Mucosa of gallbladder (tissue), 1 donor: ENCODE measurements at places on chromosomes 7 and 10.

- DNase-seq = no peak
These were observed 162.7 kb upstream of the CDK1 start for GRCh38 chr10:60615541-60615940.

DNA sequence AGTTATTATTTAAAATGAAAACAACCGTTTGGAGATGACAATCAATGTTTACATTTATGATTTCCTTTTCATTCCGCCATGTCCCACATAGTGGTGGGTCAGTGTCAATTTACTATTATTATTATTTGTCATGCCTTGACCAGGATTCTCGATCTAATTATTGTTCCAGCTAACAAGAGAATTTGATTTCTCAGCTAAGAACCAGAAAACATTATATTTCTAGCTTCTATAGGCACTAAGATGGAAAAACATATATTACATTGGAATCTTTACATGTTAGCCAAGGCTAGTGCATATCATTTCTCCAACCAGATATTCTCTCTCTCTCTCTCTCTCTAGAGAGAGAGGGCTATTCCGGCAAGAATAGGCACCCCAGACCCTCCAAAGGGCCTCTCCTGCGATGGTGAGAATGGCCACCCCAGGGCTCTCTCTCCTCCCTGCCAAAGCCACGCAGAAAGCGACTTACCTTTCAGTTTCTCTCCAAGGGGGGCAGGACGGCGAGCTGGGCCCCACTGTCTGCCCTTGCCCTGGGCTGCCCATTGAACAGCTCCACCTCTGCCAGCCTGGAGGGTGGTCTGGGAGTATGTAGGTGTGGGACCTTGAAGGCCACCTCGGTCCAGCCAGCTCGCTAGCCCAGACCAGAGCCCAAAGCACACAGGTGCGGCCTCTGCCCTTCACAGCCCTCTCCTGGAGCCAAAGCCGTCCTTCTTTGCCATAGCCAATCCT lies 2.4 kb downstream of the HOXA3 start:
- no peak for DNase-seq

DNA sequence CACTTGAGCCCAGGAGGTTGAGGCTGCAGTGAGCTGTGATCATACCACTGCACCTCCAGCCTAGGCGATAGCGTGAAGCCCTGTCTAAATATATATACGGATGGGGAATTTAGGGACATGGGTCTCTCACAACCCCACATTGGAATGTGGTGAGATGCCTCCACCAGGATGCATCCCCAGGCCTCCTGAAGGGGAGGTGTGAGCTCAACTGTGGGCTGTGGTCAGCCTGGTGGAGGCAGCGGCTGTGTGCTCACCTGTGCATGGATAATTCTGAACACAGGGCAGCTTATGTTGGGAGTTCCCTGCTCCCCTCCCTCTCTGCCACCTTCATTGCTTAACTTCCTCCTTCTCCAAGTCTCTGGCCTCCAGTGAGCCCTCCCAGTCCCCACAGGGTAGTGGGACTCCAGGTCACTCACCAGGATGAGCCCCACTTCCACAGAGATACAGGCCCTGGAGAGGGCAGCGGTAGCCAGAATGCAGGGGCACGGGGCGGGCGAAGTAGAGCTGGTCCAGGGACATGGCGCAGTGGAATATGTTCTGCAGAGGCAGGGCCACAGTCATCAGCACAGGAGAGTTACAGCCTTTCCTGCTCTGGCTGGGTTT lies 30.4 kb downstream of the PYROXD2 start:
- no peak for DNase-seq

GRCh38 chr10:35635576-35635975 lies 6.5 kb downstream of the FZD8 start:
- peak; percentile 46 for DNase-seq

DNA sequence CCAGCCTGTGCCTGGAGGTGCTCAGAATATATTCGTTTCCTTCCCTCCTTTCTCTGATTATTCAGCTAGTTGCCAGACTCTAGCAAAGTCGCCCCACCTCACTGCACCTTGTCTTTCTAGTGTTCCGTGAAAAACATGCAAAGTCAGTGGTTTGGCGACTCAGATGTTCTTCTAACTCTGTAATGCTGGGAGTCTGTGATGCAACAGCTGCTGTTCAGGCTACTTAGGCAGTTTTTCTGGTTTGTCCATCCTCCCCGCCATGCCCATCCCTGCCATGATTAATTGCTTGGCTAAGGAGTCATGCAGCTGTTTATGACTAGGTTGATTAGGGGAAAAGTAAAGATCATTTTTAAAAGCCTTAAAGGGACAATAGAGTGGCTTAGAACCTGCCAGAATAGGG lies 99.4 kb downstream of the MTPN start:
- DNase-seq = no peak

DNA sequence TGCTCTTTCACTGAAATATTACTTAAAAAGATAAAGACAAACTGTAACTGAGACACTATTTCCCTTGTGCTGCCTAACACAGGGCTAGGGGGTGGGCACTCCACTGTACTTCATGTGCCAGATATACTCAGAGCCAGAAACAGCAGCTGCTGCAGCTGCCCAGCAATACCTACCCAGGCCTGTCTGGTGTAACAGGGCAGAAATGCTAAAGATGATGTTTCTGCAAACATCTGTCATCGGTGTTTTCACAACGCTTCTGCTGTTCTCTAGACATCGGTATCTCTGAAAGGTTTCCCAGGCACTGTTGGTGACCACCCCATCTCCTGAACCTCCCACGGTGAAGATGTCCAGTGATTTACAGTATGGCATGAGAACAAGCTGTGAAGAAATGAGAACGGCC lies 42.7 kb downstream of the LAMB1 start:
- DNase-seq = no peak

DNA sequence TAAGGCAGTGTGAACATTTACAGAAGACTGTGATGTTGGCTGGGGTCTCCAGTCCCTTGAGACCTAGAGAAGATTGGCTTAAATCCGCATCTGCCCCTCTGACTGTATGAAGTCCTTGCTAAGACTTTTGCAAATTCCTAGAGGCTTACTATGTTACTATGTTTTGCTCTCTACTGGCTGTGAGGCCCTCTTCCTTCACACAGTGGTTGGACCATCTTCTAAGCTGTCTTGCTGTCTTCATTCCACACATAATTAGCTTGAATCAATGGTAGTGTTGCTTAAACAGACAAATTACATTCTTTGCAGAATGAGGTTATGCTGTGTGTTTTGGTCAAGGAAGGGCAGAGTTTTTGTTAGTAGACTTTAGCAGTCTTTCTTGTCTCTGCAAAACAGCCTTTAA lies 658.0 kb downstream of the TYW1 start:
- no peak for DNase-seq

DNA sequence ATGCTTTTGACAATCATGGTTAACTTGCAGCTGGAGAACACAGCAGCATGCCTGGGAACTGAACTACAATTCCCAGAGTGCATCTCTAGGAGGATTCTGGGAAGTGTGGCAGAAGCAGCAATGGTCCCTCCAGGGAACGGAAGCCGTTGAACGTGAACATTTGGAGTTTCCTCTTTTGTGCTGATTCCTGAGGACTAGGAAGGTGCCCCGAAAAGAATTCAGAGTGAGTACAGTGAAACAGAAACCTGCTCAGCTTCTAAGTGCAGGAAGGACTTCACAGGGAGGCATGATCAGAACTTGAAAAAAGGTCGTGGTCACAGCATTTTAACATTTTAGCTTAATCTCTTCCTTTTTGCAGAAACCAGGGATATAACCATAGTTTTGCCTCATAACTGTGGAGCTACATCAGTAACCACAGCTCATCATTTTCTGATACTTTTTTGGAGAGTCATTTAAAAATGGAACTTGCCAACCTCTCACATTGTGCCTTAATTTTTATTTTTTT lies at the start of gene NUDT13:
Gene NUDT13, plus strand, starts transcription at position 111 of the 505 bp plus-strand sequence. CDS start 3,911 bp downstream, outside the sequence.
- DNase-seq = peak; percentile 79

- DNase-seq = no peak
These were observed 2.0 kb upstream of the RNF32 start for GRCh38 chr7:156638443-156639077.

DNA sequence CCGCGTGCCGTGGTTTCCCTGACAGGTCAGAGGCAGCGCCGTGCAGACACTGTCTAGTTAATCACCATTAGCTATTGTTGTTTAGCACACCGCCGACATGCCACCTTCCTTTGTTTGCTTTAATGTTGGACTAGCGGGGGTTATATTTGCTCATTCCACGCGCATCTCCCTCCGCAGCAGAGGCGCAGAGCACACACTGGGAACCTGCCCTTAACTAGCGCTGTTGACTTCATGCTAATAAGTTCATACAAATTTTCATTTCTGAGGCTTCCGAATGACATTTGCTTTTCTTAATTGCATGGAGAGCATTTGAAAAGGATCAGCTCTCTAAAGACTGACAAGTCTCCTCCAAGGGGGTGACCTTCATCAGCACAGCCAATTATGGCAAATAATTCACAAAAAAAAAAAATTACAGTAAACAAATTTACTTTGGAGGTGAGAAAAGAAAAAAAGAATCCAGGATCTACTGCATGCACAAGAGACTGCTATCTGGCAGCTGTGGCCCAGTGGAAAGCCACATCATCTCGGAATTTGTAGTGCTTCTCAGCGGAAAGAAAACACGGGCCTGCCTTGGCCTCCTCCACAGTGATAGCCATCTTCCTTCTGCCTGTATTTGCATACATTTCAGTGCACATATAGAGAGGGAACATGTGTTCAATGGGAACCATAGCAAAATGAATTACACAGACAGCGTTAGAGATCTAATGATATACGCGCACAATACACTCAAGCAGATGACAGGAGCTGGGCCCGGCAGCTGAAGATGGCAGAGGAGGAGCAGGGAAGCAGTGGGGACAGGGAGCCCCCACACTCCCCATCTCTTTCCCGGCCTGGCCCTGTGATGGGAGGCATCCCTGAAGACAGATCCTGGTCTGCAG lies 94.2 kb downstream of the EBF3 start:
- DNase-seq = no peak

GRCh38 chr10:90969121-90969534 lies 48.2 kb upstream of the ANKRD1 start:
- no peak for DNase-seq

GRCh38 chr10:6086375-6087233 lies 2.2 kb upstream of the RBM17 start:
- DNase-seq = peak; percentile 92

DNA sequence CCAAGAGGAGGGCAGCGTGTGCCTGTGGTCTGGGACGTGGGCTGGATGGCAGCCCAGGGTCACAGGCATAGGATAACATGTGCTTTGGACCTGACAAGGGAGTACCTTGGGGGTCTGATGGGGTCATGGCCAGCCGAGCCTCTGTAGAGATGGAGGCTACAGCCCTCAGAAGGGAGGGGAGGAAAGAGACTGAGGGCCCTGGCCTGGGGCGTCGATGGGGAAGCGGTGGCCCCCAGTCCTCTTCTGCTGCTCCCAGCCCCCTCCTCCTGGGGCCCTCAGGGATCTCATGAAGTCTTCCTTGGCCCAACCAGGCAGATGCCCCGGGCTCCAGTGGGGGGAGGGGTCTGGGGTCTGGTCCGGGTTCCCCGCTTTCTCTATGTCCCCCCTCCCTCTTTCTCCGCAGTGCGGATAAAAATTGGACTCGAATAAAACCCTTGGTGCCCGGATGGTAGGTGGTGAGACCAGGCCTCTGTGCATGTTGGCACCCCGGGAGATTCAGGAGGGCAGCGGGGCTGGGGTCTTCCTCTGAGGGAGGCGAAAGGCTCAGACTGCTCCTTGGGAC lies 15.6 kb upstream of the HSPB1 start:
- DNase-seq = no peak

- DNase-seq = no peak
These were observed 9.2 kb downstream of the PPP3CB start for GRCh38 chr10:73486601-73487000.

- DNase-seq = no peak
These were observed 7.1 kb downstream of the VIM start for GRCh38 chr10:17235136-17235535.

DNA sequence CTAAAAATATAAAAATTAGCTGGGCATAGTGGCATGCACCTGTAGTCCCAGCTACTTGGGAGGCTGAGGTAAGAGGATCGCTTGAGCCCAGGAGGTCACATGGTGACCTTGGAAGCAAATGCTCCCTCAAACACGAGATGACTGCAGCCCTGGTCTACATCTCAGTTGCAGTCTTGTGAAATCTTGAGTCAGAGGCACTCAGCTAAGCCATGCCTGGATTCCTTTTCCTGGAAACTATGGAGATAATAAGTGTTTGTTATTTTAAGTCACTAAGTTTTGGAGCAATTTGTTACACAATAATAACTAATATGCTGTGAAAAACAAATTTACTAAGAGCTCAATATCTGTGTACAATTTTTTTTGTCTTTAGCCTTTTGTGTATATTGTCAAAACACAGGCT lies 284.3 kb upstream of the KAT6B start:
- DNase-seq = peak; percentile 54

GRCh38 chr7:99958564-99959227 lies 17.1 kb downstream of the AZGP1 start:
- no peak for DNase-seq

- no peak for DNase-seq
These were observed 96.3 kb upstream of the ANKRD1 start for GRCh38 chr10:91017198-91017597.

DNA sequence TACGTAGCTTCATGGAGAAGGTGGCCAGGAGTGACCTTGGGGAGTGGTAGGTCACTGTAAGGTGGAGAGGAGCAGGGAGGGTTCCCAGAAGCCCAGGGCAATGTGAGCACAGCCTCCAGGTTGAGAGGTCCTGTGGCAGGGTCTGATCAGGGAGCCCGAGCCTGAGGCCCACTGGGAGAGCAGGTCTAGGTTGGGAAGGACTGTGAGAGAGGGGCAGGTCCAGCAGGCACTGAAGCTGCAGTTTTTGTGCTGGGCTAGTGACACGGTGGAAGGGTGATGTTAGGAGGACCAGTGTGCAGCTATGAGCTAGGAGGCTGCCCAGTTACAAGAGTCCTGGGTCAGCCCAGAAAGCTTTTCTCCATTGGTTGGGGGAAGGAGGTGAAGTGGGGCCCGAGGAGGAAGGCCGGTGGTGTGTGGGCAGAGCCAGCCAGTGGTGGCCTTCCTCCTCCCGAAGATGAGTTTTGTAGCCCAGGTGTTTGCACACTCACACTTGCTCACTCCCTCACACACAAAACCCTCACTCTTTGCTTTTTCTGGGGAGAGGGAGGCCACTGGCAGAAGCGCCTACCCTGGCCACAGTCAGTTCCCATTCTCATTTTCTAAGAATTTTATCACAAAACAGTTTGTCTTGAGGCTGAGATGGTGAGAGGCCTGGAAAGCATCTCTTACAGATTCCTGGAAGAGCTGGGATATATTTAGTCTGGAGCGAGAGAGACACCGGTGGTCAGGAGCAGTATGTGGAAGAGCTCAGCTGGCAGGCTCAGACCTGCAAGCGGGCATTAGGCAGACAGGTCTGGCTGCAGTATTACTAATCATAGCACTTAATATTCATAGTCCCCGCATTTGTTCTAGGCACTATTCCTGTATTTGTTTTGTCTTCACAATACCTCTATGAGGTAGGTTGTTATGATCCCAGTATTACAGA lies 57.1 kb downstream of the ZNF467 start:
- no peak for DNase-seq

DNA sequence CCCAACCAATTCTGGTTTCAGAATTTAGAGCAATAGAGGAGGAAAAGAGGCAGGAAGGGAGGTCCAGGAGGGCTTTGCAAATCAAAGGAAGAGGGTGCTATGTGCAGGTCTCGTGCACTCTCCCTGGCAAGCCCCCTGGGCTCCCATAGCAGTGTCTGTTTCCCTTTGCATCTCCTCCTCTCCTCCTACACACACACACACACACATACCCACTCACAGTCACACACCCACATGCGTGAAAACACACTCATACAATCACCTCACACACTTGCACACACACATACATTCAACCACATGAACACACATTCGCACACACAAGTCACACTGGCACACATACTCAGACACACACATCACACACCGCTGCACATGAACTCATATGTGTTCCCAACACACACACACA lies 105.3 kb downstream of the OAT start:
- no peak for DNase-seq

GRCh38 chr10:60973086-60973485 lies 29.1 kb upstream of the RHOBTB1 start:
- no peak for DNase-seq
